ENCODE measurements at places on chromosomes 6 and 20. TPM values are rescaled to one million over a fixed set of nuclear protein-coding genes. Genes with fewer than 3 reads are reported as not detected.

DNA sequence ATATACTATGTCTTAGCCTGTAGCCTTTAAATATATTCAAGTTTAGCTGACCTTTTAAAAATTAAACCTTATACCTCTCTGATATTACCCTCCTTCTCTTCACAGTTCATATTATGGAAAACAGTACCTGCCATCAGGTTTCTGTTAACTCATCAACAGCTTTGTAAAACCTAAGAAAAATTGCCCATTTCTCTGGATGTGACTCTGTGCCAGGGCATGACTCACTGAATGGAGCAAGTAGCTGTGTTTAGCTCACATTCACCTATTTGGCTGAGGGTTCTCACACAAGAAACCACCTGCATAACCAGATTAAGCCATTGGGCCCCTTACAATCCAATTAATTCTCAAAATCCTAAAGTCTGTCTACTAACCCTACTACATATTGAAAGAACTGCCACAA, 678.8 kb upstream of the MARCKS start:
- no peak for DNase-seq
- H3K4me1 ChIP-seq: no peaks in the 10 kb centered on the region
- H3K36me3 ChIP-seq: no peaks in the 10 kb centered on the region

DNA sequence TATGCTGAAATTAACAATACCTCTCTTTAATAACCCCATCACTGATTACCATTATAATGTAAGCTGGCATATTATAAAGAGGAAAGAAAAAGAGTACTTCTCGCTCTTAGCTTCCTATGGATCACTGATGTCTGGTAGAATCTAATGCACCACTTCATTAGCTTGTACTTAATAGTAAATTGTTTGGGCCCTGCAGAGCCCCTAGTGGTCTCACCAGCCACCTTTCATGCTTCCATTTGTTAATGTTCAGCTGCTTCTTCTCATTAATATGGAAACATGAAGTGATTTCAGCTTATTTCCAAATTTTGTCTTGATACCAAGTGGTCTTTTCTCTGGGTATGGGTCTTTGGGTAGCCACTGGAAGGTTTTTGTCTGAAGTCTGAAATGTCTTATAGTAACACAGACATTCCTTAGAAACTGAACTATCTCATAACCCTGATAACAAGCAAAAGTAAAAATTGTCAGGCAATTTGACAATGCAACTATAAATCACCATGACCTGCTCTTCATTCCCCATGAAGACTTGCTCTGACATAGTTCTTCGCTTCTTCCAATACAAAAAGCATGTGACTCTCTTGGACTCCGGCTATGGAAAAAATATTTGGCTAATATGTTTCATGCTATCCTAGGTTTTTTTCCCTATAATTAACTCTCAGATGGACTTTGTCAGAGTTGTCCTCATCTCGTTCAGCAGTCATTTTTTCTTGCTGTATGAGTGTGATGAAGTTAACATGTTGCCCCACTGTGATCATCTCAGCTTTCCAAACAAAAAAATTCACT, 395.8 kb upstream of the MARCKS start:
- H3K4me3 ChIP-seq: no peak overlapping the region
- H3K27ac ChIP-seq: no peak overlapping the region
- no peaks in the 10 kb centered on the region for H3K4me1 ChIP-seq
- no peaks in the 10 kb centered on the region for H3K27me3 ChIP-seq
- H3K36me3 ChIP-seq: no peaks in the 10 kb centered on the region

DNA sequence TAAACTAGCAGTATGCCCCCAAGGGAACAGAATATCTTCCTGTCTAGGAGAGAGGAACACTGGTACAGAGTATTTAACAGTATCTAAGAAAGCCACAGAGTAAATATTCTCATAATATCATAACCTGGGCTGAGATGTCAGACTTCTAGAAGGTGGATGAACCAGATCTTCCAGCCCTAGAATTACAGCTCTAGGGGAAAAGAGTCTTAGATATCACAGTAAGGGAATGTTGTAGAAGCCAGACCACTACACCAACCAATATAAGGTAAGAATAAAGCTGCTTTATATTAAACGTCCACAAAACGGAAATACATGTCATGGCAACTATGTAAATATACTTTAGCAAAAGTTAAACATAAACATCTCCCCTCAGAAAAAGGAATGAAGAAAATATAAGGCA, 12.4 kb downstream of the SERINC1 start:
- H3K4me3 ChIP-seq: no peak overlapping the region
- no peak overlapping the region for H3K27ac ChIP-seq
- no peaks in the 10 kb centered on the region for H3K27me3 ChIP-seq
- H3K4me1 ChIP-seq: peaks cover 22% of the 10 kb centered on the region

GRCh38 chr6:89966228-89966544, 71.9 kb downstream of the GJA10 start:
- no peak for DNase-seq
- peak overlapping the region; percentile 29 for H3K27ac ChIP-seq
- H3K27me3 ChIP-seq: no peaks in the 10 kb centered on the region
- peaks cover 73% of the 10 kb centered on the region for H3K36me3 ChIP-seq
- H3K4me1 ChIP-seq: peaks cover 51% of the 10 kb centered on the region
- H3K4me3 ChIP-seq: no peak overlapping the region

Gene SLC52A3
- total RNA-seq: not detected

- H3K27me3 ChIP-seq: no peaks in the 10 kb centered on the region
- no peaks in the 10 kb centered on the region for H3K36me3 ChIP-seq
- DNase-seq: no peak
- H3K27ac ChIP-seq: no peak overlapping the region
- H3K4me1 ChIP-seq: no peaks in the 10 kb centered on the region
Observed at GRCh38 chr6:84681693-84682326, 82.6 kb downstream of the TBX18 start.

Gene OR2H1
- not detected for total RNA-seq

All from activated T-helper 2 cell treated with anti-CD3 and anti-CD28 coated beads, Interferon-gamma antibody, Interleukin-2, Interleukin-4, amounts not matched to agents 10 μg/mL and 5 μg/mL and 100 μg/mL, durations not matched to agents 14 hours and 24 hours and 36 hours (primary cell).